ENCODE measurements at places on chromosomes 12 and 14.

DNA sequence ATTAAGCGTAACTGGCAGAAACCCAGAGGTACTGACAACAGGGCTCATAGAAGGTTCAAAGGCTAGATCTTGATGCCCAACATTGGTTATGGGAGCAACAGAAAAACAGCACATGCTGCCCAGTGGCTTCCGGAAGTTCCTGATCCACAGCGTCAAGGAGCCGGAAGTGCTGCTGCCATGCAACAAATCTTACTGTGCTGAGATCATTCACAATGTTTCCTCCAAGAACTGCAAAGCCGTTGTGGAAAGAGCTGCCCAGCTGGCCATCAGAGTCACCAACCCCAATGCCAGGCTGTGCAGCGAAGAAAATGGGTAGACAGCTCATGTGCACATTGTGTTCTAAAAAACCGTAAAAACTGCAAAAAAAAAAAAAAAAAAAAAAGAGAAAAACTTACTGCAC, 192.3 kb downstream of the MON2 start:
- no peak for DNase-seq

- no peak for DNase-seq
These were observed 44.8 kb upstream of the MYF6 start for GRCh38 chr12:80662586-80662985.

- no peak for DNase-seq
These were observed 8.7 kb downstream of the PHB2 start for GRCh38 chr12:6961695-6962284.

DNA sequence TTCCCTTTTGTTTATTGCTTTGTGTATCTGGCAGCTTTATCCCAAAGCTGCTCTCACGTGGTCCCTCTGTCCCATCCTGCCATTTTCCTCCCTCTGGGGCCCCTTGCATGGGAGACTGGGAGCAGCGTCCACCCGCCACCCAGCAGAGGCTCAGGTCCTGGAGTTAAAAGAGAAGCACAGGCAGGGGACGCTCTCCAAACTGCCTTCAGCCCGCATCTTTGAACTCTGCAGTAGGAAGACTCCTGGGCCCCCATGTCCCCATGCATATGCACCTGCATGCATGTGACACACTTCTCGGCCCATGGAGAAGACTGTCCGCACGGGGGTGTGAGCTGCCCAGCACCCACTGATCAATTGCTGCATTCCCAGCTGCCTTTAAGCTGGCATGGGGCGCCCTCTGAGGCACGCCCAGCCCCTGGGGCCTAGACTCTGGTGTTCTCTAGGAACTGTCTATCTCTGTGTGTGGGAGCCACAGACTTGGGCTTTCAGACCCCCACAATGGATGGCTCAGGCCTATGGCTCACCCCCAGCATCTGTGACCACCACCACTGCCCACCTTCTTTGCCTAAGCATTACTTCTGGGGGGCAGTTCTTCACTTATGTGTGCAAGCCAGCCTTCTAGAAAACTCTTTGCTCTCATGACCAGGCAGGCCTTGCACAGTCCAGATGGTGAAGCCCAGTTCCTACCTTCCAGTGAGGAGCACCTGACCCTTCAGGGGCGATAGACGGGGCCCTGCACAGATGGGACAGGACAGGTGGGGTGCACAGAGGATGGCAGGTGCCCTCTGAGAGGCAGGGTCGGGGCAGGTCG, 96.1 kb upstream of the DIO3 start:
- no peak for DNase-seq

DNA sequence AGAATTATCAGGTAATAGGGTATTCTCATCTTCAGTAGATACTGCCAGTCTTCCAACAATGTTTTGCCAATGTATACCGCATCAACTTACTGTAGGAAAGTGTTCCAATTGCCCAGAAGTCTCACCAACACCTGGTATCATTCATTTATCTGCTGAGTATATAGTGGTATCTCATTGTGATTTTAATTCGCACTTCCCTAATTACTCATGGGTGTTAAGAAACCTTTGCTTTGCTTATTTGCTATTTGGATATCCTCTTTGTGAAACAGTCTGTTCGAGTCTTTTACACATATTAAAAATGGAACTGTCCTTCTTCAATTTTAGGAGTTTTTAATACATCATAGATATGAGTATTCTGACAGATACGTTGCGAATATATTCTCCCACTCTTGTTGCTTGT, 6.1 kb downstream of the TM7SF3 start:
- no peak for DNase-seq

DNA sequence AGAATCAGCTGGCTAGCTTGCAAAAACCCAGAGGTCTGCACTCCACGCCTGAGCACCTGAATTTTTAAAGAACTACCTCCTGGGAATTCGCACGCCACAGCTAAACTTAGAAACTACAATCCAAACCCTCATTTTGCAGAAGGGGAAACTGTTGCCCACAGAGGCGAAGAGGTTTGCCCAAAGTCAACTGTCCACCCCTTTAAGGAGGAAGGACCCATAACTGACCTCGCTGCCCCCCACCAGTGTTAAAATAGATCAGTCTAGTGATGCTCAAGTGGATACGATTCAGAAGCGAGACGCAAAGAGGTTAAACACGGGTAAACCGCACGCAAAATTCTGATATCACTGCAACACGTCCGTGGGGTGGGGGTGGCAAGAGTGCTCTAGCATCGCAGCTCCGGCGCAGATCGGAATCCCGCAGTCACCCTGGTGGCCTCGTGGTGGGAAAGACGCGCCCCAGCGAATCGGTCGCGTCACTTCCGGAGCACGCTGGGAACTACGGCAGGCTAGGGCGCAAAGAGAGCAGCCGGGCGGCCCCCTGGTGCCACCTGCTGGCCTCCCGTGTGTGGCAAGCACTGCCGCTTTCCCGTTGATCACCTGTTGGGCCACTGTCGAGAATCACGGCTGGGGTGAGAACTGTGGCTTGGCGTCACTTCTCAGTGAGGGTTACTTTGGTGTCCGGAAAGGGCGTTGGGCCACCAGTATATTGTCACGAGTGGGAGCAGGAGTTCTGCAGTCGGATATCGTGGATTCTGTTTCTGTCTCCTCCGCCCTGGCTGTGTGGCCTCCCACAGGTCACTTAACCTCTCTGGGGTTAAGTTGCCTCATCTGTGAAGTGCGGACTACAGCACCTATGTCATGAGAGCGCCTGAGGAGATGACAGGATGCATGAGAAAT, at the start of gene ALKBH2:
Gene ALKBH2 (minus strand): TSS at position 451 of the 897 bp plus-strand sequence. CDS start 686 bp downstream, outside the sequence.
- peak; percentile 88 for DNase-seq

DNA sequence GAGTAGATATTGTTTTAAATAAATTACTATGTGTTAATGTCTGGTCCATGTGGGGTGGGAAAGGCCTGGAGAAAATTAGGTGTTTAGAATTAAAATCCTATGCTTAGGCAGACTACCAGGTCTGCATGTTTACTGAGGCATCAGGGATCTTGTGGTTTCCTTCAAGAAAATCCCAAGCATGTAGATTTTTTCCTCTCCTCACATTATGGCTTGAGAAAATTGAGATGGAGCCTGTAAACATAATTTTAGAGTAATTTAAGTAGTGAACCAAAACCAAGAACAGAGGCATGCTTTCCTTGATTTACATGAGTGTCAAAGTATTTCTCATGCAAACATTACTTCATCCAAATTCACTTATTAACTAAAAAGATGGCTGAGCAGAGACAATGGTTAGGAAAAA, 823.7 kb downstream of the AACS start:
- no peak for DNase-seq

- no peak for DNase-seq
These were observed 106.9 kb downstream of the RFLNA start for GRCh38 chr12:124401704-124402221.

DNA sequence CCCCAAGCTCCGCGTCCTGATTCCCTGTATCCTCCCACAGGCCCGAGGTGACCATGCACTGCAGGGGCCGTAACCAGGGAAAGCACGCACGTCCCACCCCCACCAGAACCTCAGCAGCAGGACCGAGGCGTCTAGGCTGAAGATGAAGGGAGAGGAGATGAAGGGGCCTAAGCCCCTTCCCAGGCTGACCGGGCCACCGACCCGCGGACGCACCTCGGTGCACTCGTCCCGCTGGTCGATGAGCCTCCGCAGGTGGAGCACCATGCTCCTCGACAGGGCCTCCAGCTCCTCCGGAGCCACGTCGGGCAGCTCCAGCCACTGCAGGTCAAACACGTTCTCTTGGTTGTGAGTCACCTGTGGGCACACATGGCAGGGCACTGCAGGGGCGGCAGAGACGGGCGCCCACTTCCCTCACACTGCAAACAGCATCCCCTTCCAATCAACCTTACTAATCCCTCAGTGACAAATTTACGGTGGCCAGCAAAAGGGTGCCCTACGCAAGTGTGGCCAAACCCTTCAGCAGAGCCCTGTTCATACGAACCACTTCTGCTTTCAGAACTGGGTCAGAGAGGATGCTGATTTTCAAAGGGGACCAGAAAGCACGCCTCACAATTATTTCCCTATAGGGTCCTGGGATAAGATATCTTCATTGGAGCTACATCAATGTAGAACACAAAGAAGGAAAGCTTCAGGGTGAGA, 77.8 kb downstream of the CCDC88C start:
- no peak for DNase-seq

- DNase-seq, result no peak
These were observed 43.0 kb downstream of the KLRG1 start for GRCh38 chr12:9032202-9032964.

DNA sequence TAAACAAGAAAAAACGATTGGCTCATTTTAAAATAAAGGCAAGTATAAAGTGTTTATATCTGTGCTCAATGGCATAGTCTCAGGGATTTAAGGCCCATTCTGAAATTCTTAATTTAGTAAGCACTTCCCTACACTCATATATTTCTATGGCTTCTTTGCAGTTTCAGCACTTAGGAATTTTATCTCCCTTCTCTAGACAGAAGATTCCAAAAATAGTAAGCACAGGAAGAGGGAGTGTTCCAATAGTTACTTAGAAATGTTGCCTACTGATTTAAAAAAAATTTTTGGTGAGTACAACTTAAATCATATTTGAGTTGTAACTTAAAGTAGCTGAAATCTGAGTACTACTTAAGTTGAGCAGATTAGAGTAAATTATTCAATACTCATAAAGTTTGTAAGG, 19.8 kb downstream of the INSM2 start:
- no peak for DNase-seq

DNA sequence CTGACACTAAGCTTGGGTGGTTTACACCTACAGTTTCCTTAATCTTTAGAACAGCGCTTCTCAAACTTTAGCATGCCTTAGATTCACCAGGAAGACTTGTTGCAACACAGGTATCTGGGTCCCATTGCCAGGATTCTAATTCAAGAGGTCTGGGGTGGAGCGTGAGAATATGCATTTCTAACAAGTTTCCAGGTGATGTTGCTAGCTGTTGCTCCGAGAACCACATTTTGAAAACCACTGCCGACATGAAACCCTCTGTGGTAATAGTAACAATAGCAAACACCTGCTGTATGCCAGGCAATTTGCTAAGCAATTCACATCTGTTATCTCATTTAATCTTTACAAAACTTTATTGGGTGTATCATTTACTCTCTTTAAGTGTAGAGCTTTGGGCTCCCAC, 58.6 kb downstream of the TRHDE start:
- DNase-seq, result no peak

DNA sequence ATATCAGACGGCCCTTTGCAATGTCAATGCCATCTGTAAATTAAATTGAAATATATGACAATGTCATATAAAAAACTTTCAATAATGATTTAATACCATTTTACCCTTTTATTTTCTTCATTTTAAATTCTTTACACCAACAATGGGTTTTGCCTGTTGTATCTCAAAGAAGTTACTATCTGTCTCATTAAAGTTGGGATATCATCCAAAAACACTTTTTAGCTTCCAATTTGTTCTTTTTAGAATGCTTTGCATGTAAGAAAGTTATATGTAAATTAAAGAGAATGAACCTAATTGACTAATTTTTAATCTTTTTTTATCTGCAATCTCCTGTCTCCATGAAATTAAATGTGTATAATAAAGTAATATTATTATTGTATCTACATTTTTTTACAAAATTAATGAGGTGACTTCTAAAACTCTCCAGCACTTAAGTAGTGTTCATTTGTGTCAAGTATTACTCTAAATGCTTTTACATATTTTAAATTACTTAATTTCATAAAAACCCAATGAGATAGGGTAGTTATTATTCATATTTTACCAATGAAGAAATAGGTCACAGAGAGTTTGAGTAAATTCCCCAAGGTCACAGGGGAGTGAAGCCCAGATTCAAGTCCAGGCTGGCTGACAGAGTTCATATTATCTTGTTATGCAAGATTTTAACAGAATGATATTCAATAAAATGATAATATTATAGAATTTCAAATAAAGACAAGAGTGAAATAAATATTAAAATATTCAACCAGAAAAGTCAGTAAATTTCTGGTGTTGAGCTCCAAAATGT, 673.0 kb upstream of the FLRT2 start:
- no peak for DNase-seq

GRCh38 chr12:127008755-127009403, 1258.1 kb upstream of the TMEM132C start:
- no peak for DNase-seq

DNA sequence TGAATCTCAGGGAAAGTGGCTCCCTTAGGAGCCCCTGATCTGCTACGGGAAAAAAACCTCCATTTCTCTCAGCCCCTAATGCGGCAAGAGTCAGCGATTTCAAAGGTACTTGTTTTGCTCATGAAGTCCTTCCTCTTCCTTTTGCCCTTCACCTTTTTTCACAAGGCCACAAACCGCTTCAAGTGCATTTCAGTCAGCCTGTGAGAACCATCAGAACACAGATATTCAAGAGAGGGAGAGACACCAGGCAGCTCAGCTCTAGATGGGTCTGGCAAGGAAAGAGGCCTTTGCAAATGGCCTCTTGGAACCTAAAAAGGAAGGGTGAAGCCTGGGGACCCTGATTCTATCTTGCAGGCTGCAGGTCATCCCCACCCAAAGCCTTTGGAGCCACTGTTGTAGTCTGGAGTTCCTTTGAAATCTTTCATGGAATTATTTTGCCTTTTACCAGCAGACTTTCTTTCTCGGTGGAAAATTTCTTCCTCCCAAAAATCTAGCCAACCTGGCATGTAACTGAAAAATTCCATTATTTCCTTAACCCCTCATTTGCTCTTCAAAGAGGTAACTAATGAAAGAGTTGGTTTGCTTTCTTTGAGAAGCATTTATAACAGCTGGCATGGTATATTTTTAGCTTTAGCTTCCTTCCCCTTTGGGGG, 145.0 kb downstream of the SAMD4A start:
- DNase-seq, result no peak

- no peak for DNase-seq
These were observed 94.2 kb downstream of the HEATR5A start for GRCh38 chr14:31326111-31326510.

DNA sequence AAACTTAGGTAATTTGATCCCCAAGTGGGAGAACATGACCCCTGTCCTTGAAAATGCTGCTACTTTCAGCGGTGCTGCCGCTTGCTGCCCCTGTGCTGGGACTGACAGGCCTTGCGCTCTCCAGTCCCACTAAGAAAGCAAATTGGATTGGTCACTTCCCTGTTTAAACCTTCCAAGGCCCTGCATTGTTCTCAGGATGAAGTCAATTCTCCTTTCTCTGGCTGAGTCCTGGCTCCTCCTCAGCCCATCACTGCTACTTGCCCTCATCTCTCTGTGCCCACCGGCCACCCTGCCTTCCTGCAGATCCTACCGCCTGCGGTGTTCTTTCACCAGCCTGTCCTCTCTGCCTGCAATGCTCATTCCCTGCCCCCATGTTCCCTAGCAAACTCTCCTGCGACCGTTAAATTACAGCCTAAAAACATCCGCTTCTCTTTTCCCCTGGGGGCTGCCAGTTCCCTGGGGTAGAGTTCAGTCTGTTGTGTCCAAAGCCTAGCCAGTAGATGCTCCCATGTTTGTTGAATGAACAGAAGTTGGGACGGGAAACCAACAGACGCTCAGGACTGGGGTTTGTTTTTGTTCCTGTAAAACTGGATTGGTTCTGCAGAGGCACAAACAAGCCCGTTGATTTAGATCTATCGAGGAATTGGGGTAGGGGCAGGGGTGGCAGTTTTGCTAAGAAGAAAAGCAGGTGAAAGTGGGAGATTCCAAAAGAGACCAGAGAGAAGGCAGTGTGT, 127.3 kb upstream of the HIF1A start:
- no peak for DNase-seq
